Activated CD4-positive, alpha-beta memory T cell treated with anti-CD3 and anti-CD28 coated beads, Interleukin-2, amount 10 ng/mL, durations not matched to agents 7 days and 5 days (primary cell): ENCODE measurements at places on chromosomes 4 and X.

DNA sequence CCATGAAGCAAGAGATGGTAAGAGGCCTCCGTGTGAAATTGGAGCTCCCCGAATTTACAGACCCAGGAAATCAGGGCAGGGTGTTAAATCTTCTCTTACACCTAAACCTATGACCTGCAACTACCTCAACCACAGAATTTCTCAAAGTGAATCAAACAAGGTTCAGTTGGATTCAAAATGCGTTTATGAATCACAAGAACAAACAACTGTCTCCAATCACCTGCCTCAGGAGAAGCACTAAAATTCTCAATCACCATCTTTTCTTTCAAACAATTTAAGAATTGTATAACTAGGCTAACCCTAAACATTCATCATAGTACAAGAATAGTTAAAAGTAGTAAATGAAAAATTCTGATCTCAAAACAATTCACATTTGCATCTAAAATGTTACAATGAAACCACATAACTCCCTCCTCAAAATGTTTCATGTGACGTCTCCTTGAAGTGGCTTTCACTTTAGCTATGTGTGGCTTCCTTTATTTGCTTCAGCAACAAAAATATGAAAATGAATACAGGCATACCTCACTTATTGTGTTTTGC, 19.2 kb downstream of the PPP3CA start:
- DNase-seq, result no peak

DNA sequence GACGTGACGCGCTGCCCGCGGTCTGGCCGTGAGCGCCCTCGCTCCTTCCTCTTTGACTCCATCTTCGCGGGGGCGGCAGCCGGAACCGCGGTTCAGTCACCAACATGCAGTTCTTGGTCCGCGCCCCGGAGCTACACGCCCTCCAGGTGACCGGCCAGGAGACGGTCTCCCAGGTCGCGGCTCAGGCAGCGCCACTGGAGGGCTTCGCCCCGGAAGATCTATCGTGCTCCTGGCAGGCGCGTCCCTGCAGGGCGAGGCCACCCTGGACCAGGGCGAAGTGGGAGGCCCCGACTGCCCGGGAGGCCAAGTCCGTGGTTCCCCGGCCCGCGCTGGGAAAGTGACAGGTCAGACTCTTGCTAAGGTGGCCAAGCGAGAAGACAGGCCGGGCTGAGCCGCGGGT, 2.9 kb downstream of the TRIML2 start:
- no peak for DNase-seq

DNA sequence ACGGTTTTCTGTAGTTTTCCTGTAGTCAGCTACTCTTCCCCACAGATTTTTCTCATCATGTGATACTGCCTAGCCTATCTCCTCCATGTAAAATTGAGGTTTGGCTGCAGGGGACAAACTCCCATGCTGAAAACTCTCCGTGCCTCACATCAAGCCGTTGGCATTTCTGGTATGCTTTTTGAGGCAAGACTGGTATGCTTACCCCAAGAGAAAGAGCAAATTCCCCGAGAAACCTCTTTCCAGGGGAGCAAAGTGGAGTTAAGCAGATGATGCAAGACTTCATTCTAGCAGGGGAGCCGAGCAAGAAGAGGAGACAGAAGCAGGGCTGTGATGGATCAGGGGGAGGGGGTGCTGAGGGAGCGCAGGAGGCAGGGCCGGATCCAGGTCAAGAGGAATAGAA, 4.8 kb downstream of the SOWAHD start:
- DNase-seq, result no peak

DNA sequence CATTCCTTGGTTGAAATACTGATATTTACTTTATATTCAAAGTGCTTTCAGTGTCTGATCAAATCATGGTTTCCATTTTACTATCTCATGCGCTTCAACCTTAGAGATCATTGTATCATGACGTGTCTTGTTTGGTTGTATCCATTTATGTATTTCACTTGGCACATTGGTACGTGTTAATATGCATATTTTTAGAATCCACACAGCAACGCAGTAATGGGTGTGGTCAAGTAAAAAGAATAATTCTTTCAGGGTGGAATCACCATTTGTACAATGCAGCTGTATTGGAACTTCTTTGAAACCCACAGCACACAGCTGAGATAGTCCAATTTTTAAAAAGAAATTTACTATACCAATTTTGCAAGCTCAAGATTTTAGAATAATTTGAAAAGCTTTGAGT, 29.1 kb downstream of the VCX start:
- no peak for DNase-seq

GRCh38 chr4:98601708-98602107, 56.7 kb downstream of the TSPAN5 start:
- peak; percentile 21 for DNase-seq

DNA sequence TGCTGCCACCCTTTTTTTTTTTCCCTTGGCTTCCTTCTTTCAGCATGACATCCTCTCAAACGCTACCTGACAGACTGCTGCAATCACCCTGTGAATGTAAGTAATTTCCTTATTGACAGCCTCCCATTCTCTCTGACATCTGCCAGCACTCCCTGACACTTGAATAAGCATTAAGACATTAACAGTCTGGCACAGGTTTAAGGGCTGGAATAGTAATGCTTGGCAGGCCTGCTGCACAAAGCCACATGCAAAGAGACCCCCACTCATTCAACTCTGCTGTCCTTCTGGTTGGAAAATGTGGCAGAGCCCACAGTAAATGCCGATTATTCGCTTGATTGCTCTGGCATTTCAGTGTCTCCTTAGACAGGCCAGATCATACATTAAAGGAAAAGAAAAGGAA, 28.1 kb upstream of the RASGEF1B start:
- no peak for DNase-seq

- peak; percentile 21 for DNase-seq
These were observed 3.2 kb upstream of the UXT start for GRCh38 chrX:47662144-47662657.

GRCh38 chrX:42107495-42108488, 184.4 kb upstream of the CASK start:
- DNase-seq, result no peak
